COLO829 (cell line): ENCODE measurements at places on chromosomes 2 and 18.

DNA sequence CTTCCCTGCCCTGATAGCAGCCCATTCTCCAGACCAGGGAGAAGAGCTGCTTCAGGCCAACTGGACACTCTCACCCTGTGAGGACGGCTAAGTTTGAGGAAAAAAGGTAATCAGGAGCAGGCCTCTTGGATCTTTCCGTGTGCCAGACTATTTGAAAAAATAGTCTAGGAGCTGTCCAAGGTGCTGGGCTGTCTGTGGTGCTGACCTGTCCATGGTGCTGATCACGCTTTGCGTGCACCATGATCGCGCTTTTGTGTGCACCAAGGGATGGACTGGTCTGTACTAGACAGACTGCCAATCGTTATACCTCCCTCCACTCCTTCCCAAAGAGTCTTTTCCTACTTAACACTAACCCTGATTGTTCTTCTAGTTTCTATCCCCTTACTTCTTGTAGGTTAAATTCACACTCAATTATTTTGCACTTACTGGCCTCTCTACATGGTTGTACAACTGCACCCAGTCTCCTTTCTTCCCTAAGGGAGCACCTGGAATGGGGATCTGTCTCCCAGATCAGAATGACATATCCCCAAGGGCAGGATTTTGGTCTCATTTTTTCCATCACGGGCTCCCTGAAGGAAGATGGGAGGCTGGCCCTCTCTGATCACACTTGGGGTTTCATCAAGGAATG, 295.4 kb downstream of the CELF4 start:
- peak; percentile 25 for DNase-seq

- DNase-seq = no peak
Observed at GRCh38 chr18:39425172-39425850, 1859.7 kb upstream of the CELF4 start.

DNA sequence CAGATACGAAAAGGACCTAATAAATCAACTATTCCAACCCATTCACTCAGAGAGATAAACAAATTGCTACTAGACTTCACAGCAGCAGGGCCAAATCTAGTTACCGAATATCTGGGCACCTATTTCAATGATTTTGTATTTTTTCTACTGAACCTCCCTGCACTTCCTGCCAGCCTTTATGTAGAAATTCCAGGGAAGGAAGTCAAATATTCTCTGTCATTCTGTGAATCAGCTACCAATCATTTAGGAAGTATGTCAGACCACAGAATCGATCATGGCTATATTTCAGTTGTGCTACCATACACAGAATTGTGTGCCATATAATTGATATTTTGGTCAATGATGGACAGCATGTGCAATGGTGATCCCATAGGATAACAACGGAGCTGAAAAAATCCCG, 109.6 kb upstream of the SPOPL start:
- DNase-seq = no peak

DNA sequence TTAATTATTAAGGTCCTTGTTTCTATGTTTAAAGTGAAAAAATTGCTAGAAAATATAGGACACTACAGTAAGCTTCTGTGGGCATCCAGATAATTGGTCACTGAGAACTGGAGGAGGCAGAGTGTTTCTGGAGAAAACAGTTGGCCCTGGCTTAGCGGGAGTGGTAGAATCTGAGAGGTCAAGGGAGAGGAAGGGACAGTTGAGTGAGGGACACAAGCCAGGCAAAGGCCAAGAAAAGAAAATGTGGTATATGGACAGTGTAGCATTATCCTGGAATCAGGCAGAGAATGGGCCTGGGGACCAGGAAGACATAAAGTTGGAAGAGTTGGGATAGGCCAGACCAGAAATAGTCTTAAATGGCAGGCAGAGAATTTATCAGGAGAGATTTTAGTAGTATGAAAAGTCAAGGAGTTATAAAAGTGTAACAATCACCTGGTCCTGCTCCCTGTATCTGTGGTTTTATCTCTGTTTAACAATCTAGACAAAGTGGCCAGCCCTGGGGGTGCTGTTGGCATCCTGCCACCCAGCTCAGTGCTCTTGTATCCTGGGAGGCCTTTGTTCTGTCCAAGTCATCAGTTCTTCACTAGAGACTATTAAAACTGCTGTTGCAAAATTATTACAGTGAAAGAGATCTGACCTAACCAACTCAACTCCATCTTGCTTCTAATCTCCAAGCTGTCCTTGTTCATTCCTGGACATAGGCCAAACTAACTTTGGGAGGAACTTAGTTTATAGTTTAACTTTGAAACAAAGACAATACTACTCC, 15.4 kb upstream of the MSGN1 start:
- no peak for DNase-seq

GRCh38 chr2:208595386-208596275, 189.0 kb downstream of the PTH2R start:
- no peak for DNase-seq

- peak; percentile 65 for DNase-seq
Observed at GRCh38 chr2:230902180-230902899, 22.7 kb downstream of the GPR55 start.

DNA sequence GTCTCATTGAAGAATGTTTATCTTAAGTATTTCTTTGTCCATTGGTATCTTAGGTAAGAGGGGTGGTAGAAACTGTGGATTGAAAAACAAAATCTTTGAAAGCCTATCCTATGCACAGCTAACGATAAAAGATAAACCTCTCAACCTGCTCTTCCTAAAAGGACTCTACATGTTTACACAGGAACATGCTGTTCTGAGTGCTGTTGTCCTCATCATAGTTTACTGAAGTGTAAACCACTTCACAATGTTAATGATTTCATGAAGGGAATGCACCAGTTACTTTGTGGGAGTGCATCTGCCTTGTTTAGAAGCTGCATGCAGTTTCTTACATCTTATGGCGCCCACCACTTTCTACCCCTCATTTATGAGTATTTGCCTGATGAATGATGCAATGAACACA, 1.2 kb downstream of the ACMSD start:
- DNase-seq = no peak

DNA sequence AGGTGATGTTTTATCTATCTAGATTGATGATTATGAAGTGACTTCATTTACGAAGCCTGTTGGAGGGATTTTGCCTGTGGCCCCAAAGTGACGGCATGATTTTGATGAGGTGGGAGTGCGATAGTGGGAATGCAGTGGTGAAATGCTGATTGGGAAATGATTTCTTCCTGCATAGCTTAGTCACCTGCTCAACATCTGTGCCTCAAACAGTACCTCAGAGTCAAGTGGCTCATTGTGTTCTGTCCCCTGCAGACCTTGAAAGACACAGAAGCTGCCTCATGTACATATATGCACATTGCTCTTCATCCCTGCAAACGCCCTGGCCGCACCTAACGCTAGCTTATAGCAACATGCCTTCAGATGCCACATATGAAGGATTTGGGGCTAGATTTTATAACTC, 201.2 kb downstream of the TPGS2 start:
- DNase-seq = no peak

GRCh38 chr2:237438080-237438940, 24.3 kb upstream of the COL6A3 start:
- no peak for DNase-seq

DNA sequence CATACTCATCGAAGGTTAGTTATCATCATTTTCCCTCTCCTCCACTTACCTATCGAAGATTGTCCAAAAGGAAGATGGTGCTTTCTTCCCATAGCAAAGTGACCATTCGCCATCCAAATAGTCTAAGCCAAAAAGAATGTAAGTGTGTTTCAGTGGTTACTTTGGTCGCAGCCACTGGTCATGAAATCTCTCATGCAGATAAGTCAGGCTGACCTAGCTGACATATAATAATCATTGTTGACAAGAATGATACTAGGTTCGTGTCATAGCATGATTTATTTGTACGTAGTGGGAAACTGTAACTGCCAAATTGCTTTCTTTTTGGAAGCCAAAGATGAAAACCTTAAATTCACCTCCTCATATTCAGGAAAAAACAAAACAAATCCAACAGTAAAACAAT, 89.6 kb upstream of the PMAIP1 start:
- DNase-seq = no peak

DNA sequence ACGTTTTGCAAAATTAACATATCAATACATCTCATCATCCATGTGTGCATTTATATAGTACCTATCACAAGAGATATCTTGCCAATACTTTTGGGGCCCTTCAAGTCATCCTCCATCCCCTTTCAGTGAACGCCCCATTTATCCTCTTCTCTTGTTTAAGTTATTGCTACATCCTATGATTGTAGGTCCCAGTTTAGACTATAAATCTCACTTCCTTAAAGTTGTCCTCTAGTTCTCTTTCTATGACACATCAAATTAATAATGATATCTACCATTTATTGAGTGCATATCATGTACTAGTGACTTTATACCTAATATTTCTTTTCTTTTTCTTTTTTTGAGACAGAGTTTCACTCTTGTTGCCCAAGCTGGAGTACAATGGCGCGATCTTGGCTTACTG, 28.8 kb upstream of the FBXO11 start:
- no peak for DNase-seq

DNA sequence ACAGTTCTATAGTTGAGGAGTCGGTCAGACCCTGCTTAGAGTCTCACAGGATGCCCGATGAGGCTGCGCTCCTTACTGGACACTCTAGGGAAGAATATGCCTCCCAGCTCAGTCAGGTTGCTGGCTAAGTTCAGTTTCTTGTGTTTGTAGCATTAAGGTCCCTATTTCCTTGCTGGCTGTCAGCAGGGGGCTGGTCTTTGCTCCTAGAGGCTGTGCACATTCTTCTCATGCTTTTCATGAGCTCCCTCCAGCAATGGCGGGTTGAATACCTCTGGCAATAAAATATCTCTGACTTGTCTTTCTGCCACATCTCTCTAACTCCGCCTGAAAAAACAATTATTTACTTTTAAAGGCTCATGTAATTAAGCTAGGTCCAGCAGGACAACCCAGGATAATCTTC, 79.4 kb upstream of the DNAJC10 start:
- no peak for DNase-seq

GRCh38 chr18:2848247-2849246, 1.7 kb downstream of the EMILIN2 start:
- peak; percentile 17 for DNase-seq

GRCh38 chr2:207873794-207874193, 104.1 kb upstream of the FZD5 start:
- DNase-seq = no peak

DNA sequence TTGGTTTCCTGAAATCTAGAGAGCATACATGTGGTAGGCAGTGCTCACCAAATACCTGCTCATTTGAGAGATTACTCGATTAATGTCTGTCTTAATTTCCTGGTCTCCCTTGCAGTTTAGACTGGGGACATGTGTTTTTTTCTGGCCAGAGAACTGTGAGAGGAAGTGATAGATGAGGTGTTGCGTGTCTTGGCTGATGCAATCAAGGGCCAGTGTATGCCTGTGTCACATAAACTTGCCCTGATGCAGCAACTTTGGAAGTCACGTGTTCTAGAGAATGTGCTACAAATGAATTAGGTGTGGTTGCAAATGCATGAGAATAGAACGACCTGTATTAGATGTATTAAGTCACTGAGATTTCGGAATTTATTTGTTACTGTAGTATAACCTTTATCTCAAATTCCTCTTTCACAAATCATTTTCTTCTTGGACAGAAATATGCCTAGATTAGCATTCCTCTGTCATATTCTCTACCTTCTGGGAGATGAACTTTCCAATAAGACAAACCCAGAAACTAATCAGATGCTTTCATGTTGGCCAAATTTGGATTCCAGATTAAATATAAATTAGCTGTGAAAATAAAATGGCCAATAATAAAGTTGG, 9.9 kb upstream of the IL1A start:
- no peak for DNase-seq

- no peak for DNase-seq
Observed at GRCh38 chr2:105570757-105571156, 171.9 kb upstream of the FHL2 start.

DNA sequence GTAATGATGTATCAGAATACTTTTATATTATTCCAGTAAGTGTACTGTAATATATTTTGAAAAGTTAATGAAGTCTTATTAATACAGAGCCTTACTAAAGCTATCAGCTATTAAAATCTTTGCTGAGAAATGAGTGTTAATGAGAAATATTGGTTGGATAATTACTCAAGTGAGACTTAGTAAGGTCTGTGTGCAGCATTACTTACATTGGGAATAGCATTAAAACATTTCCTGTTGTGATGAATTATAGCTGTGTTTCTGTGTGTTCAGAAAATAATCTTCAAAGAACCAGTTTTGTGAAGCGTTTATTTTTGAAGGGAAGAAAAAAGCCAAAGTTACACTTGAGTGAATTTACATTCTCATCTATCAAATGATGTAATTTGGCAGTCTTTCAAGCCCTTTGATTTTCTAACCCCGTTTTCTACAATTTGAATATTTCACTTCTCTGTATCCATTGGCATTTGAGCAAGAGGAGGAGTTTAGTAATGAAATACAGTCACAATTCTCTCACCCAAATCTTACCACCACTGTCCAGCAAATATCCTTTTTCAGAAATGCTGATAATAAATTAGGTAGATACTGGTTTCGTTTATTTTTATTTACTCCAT, 123.5 kb upstream of the BOD1L2 start:
- no peak for DNase-seq

GRCh38 chr2:65031341-65032018, 24.7 kb upstream of the CEP68 start:
- peak; percentile 50 for DNase-seq

DNA sequence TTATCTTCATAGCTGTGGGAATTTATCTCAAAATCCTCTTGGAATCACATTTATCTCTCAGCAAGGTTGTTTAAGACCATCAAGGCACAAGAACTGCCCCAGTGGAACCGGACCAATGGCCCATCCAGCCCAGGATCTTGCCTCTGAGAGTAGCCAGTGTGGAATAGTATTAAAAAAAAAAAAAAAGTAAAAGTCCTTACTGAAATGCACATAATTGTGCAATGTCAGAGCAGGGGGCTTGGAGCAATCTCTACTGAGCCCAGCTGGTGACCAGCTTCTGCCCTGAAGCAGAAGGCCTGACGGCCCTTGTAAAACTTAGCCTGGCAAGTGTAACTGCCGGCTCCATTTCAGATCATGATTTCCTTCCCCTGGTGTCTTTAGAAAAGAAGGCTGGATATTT, 355.6 kb upstream of the PIK3C3 start:
- no peak for DNase-seq

DNA sequence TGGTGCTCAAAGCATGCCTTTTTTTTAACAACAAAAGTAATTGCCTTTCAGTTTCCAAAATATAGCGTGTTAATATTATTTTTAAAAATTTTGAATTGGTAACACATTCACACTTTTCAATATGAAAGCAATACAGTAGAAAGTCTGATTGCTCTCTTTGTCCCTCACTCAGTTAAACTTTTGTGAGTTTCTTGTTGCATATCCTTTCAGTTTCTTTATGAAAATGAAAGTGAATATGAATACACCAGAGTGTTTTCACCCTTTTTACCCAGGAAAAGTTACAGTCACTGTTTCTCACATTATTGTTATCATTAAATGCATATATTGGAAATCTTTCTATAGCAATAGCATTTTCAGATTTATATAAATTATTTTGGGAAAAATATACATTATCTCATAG, 377.4 kb upstream of the CRIM1 start:
- no peak for DNase-seq

- DNase-seq = no peak
Observed at GRCh38 chr2:135674453-135674852, 67.2 kb upstream of the UBXN4 start.

DNA sequence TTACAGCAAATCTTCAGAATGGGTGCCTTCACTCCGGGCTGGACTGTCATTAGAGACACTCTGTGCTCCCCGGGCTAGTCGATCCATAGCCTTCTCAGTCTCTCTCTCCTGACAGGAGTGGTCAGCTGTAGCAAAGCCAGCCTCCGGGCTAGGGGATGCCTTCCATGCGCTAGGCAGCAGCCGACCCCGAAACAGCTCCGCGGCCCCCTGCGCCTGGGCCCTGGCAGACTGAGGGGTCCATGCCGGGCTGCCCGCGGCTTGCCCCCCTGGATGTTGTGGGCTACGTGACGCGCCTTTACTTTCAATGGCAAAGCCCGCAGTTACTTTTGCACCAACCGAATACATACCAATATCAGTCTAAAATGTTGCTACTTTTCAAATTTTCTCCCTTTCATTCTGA, 1447.2 kb downstream of the LRP1B start:
- DNase-seq = no peak
